ELR (cell line): ENCODE measurements at places on chromosomes 4 and X.

DNA sequence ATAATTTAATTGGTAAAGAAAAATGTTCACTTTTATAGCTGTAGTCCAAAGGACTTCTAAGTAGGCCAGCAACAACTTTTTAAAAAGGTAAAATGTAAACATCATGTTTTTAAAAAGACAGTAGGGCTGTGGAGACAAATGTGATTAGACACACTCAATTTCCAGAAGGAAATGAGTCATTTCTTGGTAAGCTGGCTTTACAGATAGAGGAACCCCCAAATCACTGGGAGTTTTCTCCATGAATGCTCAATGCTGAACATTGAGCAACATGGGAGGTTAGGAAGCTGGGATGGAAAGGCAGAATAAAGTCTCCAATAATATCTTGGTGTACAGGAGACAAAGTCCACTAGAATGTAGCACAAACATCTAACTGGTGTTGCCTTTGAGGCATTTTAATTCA is 121.3 kb downstream of the NWD2 start:
- DNase-seq, result no peak

DNA sequence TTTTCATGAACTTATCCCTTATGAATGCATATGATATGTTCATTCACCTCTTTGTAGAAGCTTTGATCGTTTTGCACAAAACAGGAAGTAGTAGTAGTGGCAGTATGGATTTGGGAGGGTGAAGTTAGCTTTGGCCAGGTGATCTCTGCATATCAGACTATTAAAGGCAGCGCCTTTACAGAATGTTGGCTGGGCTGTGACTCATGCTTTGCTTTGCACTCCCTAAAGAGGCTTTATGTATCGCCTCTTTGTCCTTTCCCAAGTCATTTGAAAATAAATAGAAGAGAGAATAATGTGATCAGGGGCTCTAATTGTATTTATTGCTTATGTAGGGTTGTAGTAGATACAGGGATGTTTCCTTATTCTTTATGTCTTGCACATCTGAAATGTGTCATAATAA is 50.4 kb downstream of the SHROOM3 start:
- no peak for DNase-seq

DNA sequence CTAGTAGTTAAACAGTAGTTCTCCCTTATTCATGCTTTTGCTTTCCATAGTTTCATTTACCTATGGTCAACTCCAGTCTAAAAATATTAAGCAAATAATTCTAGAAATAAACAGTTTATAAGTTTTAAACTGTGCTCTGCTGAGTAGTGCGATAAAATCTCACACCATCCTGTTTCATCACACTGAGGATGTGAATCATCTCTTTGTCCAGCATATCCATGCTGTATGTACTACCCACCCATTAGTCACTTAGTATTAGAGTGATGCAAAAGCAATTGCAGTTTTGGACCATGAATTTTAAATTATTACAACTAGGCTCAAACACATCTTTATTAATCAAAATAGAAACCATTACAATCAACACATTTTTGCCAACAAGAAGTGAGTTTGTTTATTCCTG is 187.4 kb downstream of the TEX13C start:
- DNase-seq, result peak; percentile 2

GRCh38 chrX:8579602-8580001 is 115.0 kb downstream of the VCX3B start:
- no peak for DNase-seq

GRCh38 chr4:155780775-155781174 is 22.0 kb downstream of the GUCY1B1 start:
- DNase-seq, result peak; percentile 14

DNA sequence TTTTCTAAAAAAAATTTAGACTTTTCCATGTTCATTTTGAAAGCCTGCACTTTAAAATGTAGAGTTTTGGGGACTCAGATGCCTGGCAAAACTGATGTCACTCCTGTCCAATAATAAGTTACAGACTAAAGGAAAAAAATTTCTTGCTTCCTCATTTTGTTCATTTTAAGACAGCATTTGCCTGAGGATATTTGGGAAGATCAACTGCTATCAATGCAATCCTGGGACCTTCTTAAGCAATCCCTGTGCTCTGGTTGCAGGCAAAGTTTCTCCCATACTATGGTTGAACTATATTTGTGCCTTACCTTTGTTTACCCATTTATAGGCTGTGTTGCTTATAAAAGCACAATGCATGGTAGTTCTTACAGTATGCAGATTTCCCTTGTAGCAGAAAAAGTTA is 280.4 kb downstream of the CFAP47 start:
- DNase-seq, result no peak

- no peak for DNase-seq
Measured at GRCh38 chr4:513327-513726, 14.3 kb downstream of the PIGG start.

DNA sequence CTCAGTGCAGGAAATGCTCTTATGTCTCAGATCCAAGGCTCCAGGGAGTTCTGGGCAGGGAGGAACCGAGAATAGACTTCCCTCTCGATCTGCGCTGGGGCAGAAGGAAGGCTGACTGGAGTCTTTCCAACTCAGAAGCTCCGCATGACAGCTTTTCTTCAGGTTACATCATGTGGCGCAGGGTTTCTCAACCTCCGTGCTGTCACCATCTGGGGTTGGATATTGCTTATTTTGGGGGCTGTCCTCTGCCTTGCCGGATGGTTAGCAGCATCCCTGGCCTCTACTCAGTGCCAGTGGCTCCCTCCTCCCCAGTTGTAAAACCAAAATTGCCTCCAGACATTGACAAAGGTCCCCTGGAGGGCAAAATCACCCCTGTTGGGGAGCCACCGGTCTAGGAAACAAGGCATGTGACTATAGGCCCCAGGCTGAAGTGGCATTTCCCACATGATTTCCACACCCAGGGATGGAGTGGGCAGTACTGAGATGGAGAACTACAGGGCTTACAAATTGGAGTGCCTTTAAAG is 21.4 kb downstream of the REELD1 start:
- DNase-seq, result no peak

GRCh38 chr4:7793186-7793585 is 146.5 kb downstream of the AFAP1 start:
- DNase-seq, result no peak

- no peak for DNase-seq
Measured at GRCh38 chr4:54723220-54723619, 65.5 kb downstream of the KIT start.

GRCh38 chr4:121651597-121651996 is 45.2 kb downstream of the ANXA5 start:
- DNase-seq, result no peak

- no peak for DNase-seq
Measured at GRCh38 chrX:18172970-18173369, 47.7 kb downstream of the BEND2 start.

DNA sequence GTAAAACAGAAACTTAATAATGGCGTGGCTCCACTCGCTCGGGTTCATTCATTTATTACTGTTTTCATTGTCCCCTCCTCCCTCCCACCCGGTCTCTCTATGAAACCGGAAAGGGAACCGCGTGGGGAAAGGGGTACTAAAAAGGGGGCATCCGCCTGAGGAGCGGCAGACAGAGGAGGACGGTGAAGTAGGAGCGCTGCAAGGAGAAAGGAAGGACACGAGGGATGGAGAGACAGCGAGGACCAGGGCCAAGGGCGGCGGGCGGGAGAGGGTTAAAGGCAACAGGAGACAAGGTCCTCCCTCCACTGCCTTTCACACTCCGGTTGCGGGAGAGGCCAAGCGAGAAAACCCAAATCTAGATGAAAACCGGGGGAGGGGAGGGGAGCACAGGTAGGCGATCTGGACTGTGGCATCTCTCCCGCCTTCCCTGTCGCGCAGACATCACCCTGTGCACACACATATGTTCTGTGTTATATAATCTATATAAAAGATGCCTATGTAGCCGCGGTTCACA is 829 bp downstream of the ELOVL6 start:
- DNase-seq, result peak; percentile 51

GRCh38 chr4:143382596-143382995 is 45.9 kb downstream of the GAB1 start:
- peak; percentile 39 for DNase-seq

- DNase-seq, result no peak
Measured at GRCh38 chrX:121010218-121010617, 24.7 kb upstream of the CT47A1 start.

DNA sequence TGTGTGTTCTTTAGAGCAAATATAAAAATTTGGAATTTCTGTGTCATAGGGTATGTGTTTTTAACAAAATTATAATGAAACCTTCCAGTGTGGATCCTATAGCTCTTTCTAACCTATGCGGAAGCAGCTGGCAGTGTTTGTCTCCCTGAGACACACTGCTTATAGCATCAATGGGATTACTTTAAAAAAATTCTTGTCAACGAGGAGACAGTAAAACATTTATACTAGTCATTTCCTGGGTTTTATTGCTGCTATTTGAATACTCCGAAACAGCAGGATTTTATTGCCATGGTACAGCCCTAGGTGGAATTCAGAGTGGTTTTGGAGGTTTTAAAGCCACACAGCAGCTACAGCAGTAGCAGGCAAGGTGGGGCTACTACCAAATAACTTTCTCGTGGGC is 145.1 kb upstream of the IL1RAPL2 start:
- no peak for DNase-seq

DNA sequence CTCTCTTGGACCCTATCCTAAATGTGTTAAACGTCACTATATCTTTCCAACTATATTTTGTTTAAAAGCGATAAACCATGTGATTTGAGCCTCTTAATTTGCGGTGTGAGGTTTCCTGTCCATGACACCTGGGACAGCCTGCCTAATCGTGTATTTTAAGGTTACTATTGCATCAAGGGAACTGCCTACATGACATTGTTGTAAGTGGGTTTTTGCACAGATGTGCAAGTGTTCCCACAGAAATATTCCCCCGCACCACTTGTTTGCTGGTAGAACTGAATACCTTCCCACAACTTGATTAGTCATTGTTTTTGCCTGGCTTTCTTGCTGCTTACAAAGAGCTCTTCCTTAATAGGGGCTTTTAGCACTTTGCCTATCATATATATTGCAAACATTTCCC is 5.1 kb upstream of the FAM184B start:
- no peak for DNase-seq

GRCh38 chr4:107931775-107932321 is 499 bp downstream of the CYP2U1 start:
- DNase-seq, result no peak

GRCh38 chrX:72714478-72714916 is 391 bp upstream of the PHKA1 start:
- DNase-seq, result peak; percentile 50

GRCh38 chrX:3094261-3094660 is 53.0 kb downstream of the ARSF start:
- no peak for DNase-seq

- DNase-seq, result no peak
Measured at GRCh38 chr4:110075083-110075738, 123.2 kb downstream of the ELOVL6 start.

DNA sequence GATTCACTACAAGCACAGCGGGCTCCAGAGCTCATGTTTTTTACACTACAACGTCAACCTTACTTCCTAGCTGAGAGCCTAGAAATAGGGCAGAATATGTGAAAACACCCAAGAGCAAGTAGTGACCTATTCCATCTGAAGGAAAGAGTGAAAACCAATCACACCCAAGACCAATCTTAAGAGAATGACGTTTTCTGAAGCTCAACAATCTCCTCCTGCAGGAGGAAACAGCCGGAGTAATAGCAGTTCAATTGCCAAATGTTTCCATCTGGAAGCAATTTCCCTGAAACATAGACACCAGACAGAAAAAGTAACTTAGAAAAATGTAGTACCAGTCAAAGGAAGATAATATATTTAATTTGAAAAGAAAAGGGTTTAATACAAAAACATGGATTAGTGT is 142.4 kb downstream of the ANXA5 start:
- no peak for DNase-seq

GRCh38 chrX:9805956-9806355 is 19.7 kb downstream of the SHROOM2 start:
- DNase-seq, result no peak

GRCh38 chr4:75698963-75699228 is 25.5 kb upstream of the USO1 start:
- DNase-seq, result no peak

- peak; percentile 18 for DNase-seq
Measured at GRCh38 chrX:132488180-132488705, 595 bp downstream of the MBNL3 start.

GRCh38 chr4:176475067-176475466 is 155.3 kb downstream of the SPCS3 start:
- DNase-seq, result no peak
